ENCODE measurements at places on chromosomes 3 and 15.

DNA sequence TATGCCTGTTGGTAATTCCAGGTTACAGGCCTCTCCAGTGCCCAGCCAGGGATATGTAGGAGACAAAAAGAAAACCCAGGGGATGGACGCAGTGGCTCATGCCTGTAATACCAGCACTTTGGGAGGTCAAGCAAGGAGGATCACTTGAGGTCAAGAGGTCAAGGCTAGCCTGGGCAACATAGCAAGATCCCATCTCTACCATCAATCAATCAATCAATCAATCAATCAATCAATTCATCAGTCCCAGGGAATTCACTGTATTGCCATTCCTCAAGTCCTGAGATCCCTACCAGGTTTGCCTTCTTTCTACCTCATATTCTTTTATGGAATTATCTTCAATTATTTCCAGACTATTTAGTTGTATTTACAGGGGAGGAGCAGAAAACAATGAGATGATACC, 82.2 kb downstream of the DHX30 start:
- no peak for DNase-seq

- no peak for DNase-seq
These were observed 26.1 kb downstream of the PTH1R start for GRCh38 chr3:46903341-46904302.

GRCh38 chr15:91624353-91624968, 229.0 kb upstream of the SLCO3A1 start:
- DNase-seq = no peak

- no peak for DNase-seq
These were observed 50.1 kb downstream of the UMPS start for GRCh38 chr3:124780356-124780755.

DNA sequence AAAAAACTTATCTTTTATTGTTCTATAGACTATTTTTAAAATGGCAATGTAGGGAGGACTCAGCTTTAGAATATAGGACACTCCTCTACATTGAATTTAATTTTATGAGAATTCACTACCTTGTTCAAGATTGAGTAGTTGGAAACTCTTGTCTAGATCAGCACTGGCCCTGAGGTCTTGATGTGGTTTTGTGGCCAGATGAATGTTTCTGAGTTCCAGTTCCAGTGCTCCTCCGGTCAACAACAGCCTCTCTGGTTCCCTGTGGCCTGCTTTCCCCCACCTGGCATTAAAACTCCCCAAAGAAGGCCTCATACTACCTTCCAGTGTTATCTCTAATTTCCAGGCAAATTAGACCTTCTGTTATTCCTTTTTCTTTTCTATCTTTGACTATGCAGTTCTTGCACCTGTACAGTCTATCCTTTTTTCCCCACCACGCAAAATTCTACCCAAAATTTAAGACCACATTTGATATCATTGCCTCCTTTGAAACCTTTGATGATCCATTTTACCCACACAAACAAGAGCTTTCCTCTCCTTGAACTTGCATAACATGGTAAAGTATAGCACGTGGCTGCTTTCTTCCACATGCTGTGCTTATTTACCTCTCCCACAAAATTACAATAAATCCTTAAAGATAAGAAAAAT, 9.6 kb upstream of the ANP32A start:
- no peak for DNase-seq

DNA sequence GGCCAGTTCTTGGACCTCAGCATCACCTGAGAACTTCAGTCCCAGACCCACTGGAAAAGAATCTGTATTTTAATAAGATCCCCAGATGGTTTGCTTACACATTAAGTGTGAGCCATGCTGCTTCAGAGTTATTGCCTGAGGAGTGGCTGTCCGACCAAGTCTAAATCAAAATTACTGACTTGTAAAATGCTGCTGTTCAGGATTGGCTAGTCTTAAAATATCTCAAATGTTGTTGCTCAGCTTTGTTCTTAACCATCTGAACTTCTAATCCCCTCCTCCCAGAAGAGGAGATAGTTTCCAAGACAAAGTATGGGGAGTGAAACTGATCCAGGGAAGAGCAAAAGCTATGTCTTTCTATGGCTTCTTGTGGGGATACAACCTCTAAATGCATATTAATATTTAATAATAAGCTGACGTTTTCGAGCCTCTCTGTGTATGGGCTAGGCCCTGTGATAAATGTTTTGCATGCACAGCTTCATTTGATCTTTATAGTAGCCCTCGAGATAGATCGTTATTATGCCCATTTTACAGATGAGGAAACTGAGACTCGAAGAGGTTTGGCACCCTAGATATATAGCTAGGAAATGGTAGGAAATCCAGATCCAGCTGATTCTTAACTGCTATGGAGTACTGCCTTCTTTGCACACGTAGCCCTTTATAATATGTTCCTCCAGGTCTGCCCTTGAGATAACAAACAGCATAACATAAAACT, 52.2 kb downstream of the DNASE1L3 start:
- DNase-seq = no peak

- DNase-seq = no peak
These were observed 87.4 kb downstream of the TRIM42 start for GRCh38 chr3:140765246-140765645.

- DNase-seq = no peak
These were observed 110.8 kb downstream of the TIGIT start for GRCh38 chr3:114404590-114404989.

GRCh38 chr15:60546744-60547143, 67.8 kb upstream of the ICE2 start:
- no peak for DNase-seq

DNA sequence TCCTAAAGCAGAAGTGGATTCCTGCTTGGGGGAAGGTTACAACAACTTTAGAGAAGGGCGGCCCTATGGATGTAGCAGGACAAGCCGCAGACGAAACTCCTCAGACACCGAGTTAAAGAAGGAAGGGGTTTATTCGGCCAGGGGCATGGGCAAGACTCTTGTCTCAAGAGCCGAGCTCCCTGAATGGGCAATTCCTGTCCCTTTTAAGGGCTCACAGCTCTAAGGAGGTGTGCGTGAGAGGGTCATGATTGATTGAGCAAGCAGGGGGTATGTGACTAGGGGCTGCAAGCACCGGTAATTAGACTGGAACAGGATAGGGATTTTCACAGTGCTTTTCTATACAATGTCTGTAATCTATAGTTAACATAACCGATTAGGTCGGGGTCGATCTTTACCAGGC, 879 bp upstream of the PDHB start:
- no peak for DNase-seq

GRCh38 chr3:33186524-33187367, 31.9 kb downstream of the SUSD5 start:
- no peak for DNase-seq

DNA sequence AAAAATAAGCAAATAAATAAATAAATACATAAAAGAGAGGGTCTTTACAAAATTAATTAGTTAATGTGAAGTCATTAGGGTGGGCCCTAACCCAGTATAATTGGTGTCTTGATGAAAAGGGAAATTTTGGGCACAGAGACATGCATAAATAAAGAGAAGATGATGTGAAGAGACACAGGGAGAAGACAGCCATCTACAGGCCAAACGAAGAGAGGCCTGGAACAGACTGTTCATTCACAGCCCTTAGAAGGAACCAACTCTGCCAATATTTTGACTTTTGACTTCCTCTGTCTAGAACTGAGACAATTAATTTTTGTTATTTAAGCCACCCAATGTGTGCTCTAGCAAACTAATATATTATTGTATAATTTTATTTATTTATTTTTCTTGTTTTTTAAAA, 29.6 kb upstream of the SELENOK start:
- DNase-seq = peak; percentile 16

DNA sequence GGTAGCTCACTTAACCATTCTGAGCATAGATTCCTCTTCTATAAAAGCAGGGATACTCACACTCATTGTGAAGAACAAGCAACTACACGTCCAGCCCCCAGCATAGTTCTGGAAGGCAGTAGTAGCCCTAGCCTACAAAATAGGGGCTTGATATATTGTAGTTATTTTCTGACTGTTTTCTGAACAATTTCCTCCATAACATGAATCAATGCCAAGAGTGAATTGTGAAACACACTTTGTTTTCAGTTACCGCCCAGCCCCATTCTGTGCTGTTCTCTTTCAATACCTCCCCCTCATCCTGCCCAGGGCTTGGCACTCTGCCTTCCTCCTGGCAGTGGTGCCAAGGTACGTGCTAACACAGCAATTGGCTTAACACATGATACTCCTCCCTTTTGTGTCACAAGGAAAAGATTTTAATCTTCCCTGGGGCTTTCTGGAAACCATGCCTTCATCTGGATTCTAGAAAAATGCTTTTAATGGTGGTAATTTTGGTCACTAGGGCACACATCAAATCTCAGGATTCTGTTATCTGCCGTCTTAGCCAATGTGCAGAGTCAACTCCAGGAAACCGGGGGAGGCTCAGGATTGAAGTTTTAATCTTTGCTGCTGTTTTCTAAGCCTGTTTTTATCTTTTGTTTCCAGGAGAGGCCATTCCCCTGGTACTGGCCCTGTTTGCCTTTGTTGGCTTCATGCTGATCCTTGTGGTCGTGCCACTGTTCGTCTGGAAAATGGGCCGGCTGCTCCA, 37.2 kb downstream of the IL20RB start:
- no peak for DNase-seq

DNA sequence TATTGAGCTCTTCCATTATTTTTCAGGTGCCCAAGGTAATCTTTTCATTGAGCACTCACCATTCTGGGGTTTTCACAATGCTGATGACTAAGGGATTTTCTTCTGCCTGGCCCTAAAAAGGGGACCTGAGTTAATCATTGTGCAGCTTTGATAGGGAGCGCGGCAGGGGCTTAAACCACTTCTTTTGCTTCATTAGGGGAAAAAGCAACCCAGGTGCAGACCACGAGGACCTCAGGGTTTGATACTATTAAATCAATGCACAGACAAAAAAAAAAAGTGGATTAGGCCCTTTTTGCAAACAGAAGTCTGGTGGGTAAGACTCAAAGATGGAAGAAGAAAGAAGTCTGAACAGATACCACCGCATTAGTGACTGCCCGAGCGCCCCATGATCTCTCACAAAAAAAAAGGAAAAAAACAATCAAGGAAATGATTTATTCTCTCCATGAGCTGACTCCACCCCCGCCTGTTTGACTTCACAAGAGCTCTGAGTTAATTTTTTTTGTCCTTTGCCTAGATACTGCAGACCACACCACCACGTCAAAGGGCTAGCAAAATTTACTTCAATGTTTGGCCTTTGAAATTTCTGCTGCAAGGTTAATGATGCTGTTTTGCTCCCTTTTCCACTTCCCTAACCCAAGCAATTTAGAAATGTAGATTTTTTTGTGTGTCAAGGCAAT, 78.0 kb upstream of the FEZF2 start:
- DNase-seq = no peak

- no peak for DNase-seq
These were observed 51.6 kb upstream of the GRM7 start for GRCh38 chr3:6809349-6809748.

DNA sequence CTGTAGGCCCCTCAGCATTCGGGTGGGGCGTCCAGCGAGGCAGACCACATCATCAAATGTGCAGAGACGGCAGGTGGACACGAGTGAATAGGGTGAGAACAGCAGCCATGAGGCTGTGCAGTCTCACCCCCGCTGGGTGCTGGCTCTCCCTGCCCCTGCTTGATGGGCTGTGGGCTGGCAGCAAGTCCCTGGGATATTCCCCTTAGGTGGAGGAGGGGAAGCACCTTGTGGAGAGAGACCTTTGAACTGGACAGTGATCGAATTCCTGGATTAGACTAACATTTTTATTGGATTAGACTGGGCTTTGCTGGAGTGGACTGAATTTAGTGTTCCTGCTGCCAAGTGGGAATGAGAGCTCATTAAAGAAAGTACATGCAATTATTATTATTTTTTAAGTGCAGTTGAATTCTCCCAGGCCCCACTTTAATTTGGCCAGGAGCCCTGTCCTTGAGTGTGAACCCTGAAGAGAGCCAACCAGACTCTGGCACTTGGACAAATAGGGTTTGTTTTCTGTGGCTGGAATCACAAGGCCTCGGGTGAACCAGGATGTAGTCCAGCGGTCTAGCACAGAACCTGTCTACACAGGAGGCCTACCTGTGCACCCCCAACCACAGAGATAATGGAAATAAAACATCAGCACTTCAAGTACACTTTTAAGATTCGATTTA, 193.1 kb downstream of the ABHD5 start:
- no peak for DNase-seq

GRCh38 chr3:119420196-119420595, 43.2 kb downstream of the TMEM39A start:
- DNase-seq = no peak

GRCh38 chr15:66785637-66786036, 83.6 kb downstream of the SMAD6 start:
- DNase-seq = no peak

GRCh38 chr3:24495326-24495994, 810 bp upstream of the THRB start:
- peak; percentile 21 for DNase-seq

- DNase-seq = no peak
These were observed 41.4 kb downstream of the ABTB1 start for GRCh38 chr3:127714125-127714571.

DNA sequence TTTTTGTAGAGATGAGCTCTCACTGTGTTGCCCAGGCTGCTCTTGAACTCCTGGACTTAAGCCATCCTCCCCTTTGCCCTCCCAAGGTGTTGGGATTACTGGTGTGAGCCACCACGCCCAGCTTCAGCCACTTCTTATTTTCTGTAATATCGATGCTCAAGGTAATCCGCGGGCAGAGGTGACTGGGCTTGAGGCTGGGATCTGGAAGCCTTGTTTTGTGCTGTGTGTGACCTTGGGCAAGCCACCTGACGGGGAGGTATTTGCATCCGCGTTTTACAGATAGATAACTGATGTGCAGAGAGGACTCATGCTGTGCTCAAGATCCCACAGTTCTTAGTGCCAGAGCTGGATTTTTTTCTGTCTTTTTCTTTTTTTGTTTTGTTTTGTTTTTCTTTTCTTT, 27.8 kb upstream of the SEMA4B start:
- no peak for DNase-seq

DNA sequence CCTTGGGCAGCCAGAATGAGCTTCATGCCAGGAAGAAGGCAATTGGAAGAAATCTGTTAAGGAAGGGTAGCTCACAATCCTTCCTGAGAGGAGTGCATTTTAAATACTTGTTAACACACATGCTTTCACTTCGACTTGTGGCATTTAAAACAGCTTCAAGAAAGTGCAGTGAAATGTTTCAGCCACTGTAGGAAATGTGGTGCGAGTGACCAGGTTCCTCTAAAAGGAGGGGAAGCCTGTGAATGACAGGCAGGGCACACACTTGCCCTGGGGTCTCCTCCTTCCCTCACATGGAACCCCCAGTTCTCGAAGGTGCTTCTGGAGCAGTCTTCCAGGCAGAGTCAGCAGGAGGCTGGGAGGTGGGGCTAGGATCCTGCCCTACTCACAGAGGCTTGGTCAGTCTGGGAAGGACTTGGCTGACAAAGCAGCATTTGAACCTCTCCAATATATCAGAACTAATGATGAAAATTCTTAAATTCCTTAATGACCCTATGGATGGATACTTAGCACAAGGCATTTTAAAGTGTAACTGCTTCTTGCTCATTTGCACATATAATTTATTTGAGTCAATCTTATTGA, 358.6 kb downstream of the CHST2 start:
- no peak for DNase-seq

- DNase-seq = peak; percentile 18
These were observed 22.0 kb upstream of the MUC20 start for GRCh38 chr3:195698647-195699387.
